ENCODE measurements at places on chromosomes 12 and 14.

DNA sequence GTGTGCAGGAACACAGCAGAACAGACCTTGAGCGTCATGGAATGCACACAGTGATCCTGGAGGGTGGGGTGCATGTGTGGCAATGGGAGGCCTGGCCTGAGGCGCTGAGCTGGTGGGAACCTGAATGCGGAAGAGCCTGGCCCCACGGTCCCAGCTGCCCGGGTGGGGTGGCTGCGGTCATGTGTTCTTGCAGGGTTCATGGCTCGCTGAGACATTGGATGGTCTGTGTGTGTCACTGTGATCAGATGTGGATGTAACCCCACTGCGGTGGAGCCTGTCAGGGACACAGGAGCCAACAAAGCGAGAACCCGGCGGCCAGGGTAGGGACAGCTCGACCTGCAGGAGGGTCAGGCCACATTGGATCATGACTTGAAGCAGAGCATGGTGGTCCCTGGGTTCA lies 23.2 kb downstream of the MTA1 start:
- no peak for DNase-seq

DNA sequence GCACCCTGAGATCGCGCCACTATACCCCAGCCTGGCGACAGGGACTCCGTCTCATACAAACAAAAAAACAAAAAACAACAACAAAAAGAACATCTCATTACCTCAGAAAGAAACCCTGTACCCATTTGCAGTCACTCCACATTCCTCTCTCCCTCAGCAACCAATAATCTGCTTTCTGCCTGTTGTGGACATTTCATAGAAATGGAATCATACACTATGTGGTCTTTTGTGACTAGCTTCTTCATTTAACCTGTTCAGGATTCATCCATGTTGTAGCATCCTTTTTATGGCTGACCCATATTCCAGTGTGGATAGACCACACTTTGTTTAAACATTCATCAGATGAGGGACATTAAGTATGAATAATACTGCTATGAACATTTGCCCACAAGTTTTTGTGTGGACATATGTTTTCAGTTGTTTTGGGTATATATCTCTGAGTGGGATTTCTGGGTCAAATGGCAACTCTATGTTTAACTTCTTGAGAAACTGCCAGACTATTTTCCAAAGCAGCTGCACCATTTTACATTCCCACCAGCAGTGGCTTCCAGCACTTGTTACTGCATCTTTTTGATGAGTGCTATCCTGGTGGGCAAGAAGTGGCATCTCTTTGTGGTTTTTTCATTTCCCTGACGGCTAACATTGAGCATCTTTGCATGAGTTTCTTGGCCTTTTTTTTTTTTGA lies 5.9 kb upstream of the RCOR1 start:
- DNase-seq, result no peak

- no peak for DNase-seq
Measured at GRCh38 chr12:46710125-46710743, 115.6 kb downstream of the SLC38A4 start.

GRCh38 chr12:74903522-74903921 lies 306.1 kb downstream of the KCNC2 start:
- DNase-seq, result no peak

- no peak for DNase-seq
Measured at GRCh38 chr12:131923260-131923659, 5.8 kb upstream of the PUS1 start.

DNA sequence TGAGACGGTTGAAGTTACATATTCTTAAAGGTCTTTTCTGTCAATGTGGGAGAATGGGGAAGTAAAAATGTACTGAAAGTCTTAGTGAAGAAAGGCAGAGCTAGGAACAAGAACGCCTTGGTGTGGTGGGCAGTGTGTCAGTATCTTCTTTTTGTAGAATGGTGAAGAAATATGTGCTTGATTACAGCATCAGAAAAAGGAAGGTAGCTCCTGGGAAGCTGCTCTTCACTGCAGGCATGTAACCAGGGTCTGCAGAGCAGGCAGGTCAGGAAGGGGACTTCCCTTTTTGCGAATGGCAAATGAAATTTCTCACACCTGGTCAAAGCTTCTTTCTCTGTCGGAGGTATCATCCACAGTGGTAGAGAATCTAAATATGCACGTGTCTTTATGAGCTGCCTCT lies 226.2 kb downstream of the ADAMTS20 start:
- DNase-seq, result no peak

DNA sequence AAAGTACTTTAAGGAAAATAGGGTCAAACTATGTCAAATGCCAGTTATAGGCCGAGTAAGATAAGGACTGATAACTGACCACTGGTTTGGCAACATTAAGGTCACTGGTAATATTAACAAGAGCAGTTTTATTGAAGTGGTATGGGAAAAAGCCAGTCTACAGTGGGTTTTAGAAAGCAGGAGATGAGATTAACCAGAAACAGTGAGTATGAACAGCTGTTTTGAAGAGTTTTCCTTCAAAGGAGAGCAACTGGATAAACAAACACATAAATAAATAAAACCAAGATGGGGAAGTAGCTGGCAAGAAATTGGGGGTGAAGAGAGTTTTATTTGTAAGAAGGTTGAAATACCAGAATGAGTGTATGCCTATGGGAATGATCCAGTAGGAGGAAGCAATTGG lies 30.3 kb downstream of the KITLG start:
- DNase-seq, result no peak

- DNase-seq, result no peak
Measured at GRCh38 chr14:92459030-92459949, 54.3 kb upstream of the RIN3 start.

- DNase-seq, result no peak
Measured at GRCh38 chr14:68680541-68681051, 112.3 kb downstream of the ZFP36L1 start.

GRCh38 chr14:23555533-23555881 lies 564 bp upstream of the THTPA start:
- DNase-seq, result no peak

GRCh38 chr12:49665384-49665783 lies 41.8 kb downstream of the FMNL3 start:
- DNase-seq, result no peak

GRCh38 chr12:24705741-24706358 lies 243.1 kb downstream of the BCAT1 start:
- DNase-seq, result no peak

- no peak for DNase-seq
Measured at GRCh38 chr14:65413739-65414045, 1.2 kb downstream of the FUT8 start.
